Osteoblast (primary cell): ENCODE measurements at places on chromosomes 7 and 10. TPM values are rescaled to one million over a fixed set of nuclear protein-coding genes. Genes with fewer than 3 reads are reported as not detected.

The SLC39A12 gene
- total RNA-seq, result not detected in 2 replicates

DNA sequence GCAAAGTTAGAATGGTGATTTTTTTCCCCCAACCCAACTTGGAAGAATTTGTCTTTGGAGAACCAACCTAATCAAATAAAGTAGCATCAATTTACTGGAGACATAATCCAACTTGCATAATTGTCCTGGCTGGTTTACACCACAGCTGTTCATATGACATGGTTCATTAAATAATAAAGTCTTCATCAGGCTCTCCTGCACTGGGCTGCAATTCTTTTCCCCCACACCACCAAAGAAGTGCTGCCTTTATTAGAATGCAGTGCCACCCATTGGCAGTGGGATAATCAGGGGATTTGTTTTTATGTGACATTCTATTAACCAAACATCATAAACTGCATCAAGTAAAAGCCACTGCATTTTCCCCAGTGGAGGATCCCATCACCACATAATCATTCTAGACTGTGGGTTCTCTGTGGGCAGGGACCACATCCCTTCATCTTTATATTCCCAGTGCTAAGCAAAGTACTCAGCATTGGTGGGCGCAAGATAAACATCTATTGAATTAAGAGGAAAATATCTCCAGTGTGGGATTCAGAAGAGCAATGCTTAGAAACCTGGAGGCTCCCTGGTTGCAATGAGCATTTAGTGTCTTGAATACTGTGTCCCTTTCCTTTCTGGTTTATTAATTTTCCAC lies 322.0 kb downstream of the KCNMA1 start:
- H3K27me3 ChIP-seq, result no peaks in the 10 kb centered on the region
- H3K4me3 ChIP-seq, result no peak overlapping the region
- peaks cover 5% of the 10 kb centered on the region for H3K4me1 ChIP-seq

The KCNH2 gene
- not detected in 2 replicates for total RNA-seq

The ZNF277 gene
- total RNA-seq, result 58.6 and 69.8 TPM in 2 replicates

DNA sequence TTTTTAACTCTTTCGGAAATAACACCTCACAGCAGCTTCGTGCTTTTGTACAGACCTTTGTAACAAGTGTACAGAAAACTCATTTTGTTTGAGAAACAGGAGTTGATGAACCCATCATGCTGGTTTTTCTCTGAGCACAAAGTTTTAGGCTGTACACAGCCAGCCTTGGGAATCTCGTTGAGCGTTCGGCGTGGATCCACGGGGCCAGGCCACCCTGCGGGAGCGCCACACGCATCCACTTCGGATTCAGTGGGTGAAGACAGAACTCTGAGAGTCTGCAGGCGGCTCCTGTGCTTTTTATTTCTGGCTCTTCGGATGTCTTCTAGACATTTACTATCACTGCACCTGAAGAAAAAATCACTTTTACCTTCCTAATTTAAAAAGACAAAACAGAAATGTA lies 131.2 kb downstream of the SMURF1 start:
- H3K27me3 ChIP-seq, result no peaks in the 10 kb centered on the region
- H3K27ac ChIP-seq, result no peak overlapping the region
- H3K36me3 ChIP-seq, result peaks cover 72% of the 10 kb centered on the region
- peak; percentile 70 for DNase-seq
- no peak overlapping the region for H3K4me3 ChIP-seq
- no peaks in the 10 kb centered on the region for H3K4me1 ChIP-seq

The FAM25C gene
- not detected in 2 replicates for total RNA-seq

- no peaks in the 10 kb centered on the region for H3K27me3 ChIP-seq
- DNase-seq, result no peak
- peaks cover 48% of the 10 kb centered on the region for H3K4me1 ChIP-seq
Measured at GRCh38 chr7:14834883-14835282, 67.7 kb downstream of the DGKB start.

DNA sequence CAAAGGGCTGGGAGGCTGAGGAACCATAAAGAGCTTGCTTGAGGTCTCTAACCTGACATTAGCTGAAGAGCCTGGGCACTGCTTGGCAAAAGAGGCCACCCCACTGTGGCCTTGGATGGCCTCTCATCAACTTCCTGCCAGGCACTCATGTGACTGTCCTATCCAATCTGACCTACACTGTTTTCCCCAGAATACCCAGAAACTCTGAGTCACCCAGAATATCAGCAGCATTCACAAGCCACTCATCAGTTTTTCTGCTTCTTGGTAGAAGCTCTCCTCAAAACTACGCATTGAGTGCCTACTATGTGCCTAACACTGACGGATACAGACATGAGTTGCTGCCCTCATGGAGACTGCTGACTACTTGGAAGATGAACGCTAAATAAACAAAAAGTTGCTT lies 4.1 kb upstream of the NT5C2 start:
- no peak overlapping the region for H3K4me3 ChIP-seq
- no peaks in the 10 kb centered on the region for H3K36me3 ChIP-seq
- H3K27ac ChIP-seq, result peak overlapping the region; percentile 73
- peak; percentile 91 for DNase-seq

The FOXI2 gene
- not detected in 2 replicates for total RNA-seq

The SPDYE8 gene
- total RNA-seq, result not detected in 2 replicates

The MYL10 gene
- not detected in 2 replicates for total RNA-seq

GRCh38 chr10:79123547-79123963 lies 54.8 kb downstream of the ZMIZ1 start:
- no peak for DNase-seq
- peaks cover 24% of the 10 kb centered on the region for H3K4me1 ChIP-seq
- no peaks in the 10 kb centered on the region for H3K27me3 ChIP-seq
- H3K4me3 ChIP-seq, result no peak overlapping the region

DNA sequence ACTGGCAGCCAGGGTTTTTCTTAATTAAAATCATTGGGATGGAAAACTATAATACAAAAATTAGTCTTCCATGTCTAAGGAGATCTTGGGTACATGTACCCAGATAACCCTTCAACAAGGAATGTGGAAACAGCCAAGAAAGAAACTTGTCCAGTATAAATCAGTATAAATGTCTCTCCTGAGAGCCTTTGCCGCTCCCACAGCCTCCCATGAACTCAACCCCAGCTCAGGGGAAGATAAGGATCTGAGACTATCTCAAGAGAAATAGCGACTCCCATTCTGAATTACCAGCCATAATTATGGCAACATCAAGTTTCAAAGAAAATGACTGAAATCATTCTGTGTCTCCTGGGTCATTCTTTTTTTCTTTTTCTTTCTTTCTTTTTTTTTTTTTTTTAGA lies 32.6 kb upstream of the AFAP1L2 start:
- H3K27ac ChIP-seq, result no peak overlapping the region
- no peaks in the 10 kb centered on the region for H3K27me3 ChIP-seq
- H3K4me3 ChIP-seq, result no peak overlapping the region
- no peaks in the 10 kb centered on the region for H3K36me3 ChIP-seq

DNA sequence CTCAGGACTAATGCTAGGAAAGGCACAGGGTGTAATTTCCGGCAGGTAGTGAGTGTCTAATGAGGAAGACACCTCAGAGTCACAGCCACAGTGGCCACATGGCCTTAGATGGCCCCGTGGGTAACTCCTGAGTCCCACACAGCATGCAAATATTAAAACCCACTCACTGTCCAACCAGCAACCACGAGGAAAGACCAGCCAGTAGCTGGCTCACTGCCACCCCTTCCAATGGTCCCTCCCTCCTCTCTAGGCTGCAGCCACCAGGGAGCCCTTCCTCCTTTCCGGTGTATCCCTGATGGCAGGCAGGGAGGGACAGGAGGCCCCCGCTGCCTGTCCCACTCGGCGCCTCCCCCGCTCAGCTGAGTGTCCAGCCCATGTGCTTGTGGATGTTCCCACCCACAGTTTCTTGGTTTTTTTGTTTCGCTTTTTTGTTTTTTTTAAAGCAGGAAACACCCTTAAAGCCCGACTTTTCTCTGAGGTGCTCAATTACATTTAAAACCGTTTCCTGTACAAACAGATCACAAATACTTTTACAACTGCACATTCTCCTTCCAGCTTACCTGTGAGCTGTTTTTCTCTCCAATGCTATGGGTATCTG lies 9.2 kb downstream of the BNIP3 start:
- peaks cover 30% of the 10 kb centered on the region for H3K36me3 ChIP-seq
- H3K4me1 ChIP-seq, result peaks cover 10% of the 10 kb centered on the region
- peak overlapping the region; percentile 42 for H3K4me3 ChIP-seq
- peak; percentile 92 for DNase-seq
- no peak overlapping the region for H3K27ac ChIP-seq

DNA sequence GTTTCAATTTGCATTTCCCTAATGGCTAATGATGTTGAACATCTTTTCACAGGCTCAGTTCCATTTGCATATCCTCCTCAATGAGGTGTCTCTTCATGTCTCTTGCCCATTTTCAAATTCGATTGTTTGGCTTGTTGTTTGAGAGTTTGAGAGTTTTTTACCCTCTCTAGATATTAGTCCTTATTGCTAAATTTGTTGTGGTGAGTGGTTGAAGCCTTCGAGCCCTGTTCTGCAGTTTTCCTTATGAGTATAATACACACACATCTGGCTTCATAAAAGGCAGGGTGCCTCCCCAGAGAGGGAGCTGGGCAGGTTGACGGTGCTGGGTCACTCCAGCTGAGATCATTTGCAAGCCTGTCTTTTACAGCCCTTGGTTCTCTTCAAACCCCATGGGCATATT lies 65.1 kb downstream of the RGS10 start:
- H3K4me1 ChIP-seq, result no peaks in the 10 kb centered on the region
- H3K27ac ChIP-seq, result no peak overlapping the region
- DNase-seq, result peak; percentile 3

The AKR1C4 gene
- total RNA-seq, result not detected in 2 replicates

- peak overlapping the region; percentile 84 for H3K4me3 ChIP-seq
- peaks cover 31% of the 10 kb centered on the region for H3K4me1 ChIP-seq
- peak overlapping the region; percentile 99 for H3K27ac ChIP-seq
- DNase-seq, result no peak
Measured at GRCh38 chr10:31030800-31031199, 865 bp downstream of the ZNF438 start.

The AHCYL2 gene
- 10.1 and 11.2 TPM in 2 replicates for total RNA-seq

The BTBD16 gene
- not detected in 2 replicates for total RNA-seq

The TEX36 gene
- not detected in 2 replicates for total RNA-seq

- no peak overlapping the region for H3K4me3 ChIP-seq
- no peaks in the 10 kb centered on the region for H3K4me1 ChIP-seq
- DNase-seq, result no peak
- H3K27ac ChIP-seq, result no peak overlapping the region
- no peaks in the 10 kb centered on the region for H3K27me3 ChIP-seq
Measured at GRCh38 chr10:6385665-6386064, 182.9 kb downstream of the PFKFB3 start.

DNA sequence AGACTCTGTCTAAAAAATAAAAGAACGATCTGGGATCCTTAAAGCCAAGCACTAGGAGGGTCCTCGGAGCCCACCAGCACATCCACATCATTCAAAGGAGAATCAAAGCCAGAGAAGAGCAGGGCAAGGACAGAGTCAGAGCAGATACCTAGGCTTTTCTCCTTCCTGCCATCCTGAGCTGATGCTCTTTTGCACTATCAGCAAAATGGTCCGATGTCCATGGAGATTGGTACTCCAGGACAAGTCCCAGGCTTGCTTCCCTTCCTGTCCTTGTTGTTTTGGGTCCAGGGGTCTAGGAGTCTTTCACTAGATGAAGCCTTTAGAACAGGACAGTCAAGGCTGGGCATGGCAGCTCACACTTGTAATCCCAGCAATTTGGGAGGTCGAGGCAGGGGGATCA lies 58.0 kb upstream of the ELN start:
- H3K27ac ChIP-seq, result no peak overlapping the region
- H3K4me3 ChIP-seq, result no peak overlapping the region
- no peaks in the 10 kb centered on the region for H3K27me3 ChIP-seq
- DNase-seq, result peak; percentile 1
- H3K36me3 ChIP-seq, result no peaks in the 10 kb centered on the region

- no peak overlapping the region for H3K27ac ChIP-seq
- peaks cover 25% of the 10 kb centered on the region for H3K27me3 ChIP-seq
- no peaks in the 10 kb centered on the region for H3K36me3 ChIP-seq
- DNase-seq, result no peak
- H3K4me1 ChIP-seq, result no peaks in the 10 kb centered on the region
Measured at GRCh38 chr10:110636932-110637557, 7.1 kb upstream of the RBM20 start.

GRCh38 chr10:14953424-14954000 lies 384 bp downstream of the DCLRE1C start:
- H3K27me3 ChIP-seq, result no peaks in the 10 kb centered on the region
- peak overlapping the region; percentile 84 for H3K27ac ChIP-seq
- H3K36me3 ChIP-seq, result no peaks in the 10 kb centered on the region
- H3K4me1 ChIP-seq, result peaks cover 18% of the 10 kb centered on the region
- H3K4me3 ChIP-seq, result peak overlapping the region; percentile 97
- peak; percentile 91 for DNase-seq

GRCh38 chr10:75145590-75145989 lies 34.1 kb downstream of the SAMD8 start:
- no peak overlapping the region for H3K27ac ChIP-seq
- no peak overlapping the region for H3K4me3 ChIP-seq
- H3K27me3 ChIP-seq, result no peaks in the 10 kb centered on the region
- H3K4me1 ChIP-seq, result peaks cover 22% of the 10 kb centered on the region
- DNase-seq, result no peak

The TBX20 gene
- not detected in 2 replicates for total RNA-seq

DNA sequence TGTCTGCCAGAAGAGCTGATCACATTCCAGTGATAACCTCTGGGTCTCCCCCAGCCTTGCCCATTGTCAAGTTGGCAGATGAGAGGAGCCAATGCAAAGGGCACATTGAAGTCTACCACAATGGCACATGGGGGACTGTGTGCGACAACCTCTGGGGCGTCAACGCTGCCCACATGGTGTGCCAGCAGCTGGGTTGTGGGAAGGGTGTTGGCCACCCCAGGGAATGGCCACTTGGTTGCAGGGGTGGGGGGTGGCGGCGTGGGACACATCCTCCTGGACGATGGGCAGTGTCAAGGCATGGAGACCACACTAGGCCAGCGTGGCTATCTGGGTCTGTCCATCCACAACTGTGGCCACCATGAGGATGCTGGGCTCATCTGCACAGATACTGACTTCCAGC lies 43.4 kb downstream of the CUZD1 start:
- no peaks in the 10 kb centered on the region for H3K27me3 ChIP-seq
- H3K4me1 ChIP-seq, result no peaks in the 10 kb centered on the region
- H3K27ac ChIP-seq, result no peak overlapping the region
- no peaks in the 10 kb centered on the region for H3K36me3 ChIP-seq

DNA sequence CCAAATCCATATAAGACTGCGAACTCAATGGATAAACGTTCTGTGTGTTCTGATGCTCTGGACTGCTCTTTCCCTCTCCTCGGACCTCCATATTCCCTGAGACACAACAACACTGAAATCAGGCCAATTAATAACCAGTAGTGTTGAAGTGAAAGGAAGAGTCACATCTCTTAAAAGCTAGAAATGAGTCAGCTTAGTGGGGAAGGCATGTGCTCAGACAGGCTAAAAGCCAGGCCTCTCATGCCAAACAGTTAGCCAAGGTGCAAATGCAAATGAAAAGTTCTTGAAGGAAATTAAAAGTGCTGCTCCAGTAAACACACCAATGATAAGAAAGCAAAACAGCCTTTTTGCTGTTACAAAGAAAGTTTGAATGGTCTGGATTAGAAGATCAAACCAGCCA lies 29.3 kb downstream of the TNS3 start:
- H3K27me3 ChIP-seq, result no peaks in the 10 kb centered on the region
- H3K4me3 ChIP-seq, result no peak overlapping the region
- peak overlapping the region; percentile 37 for H3K27ac ChIP-seq
- H3K4me1 ChIP-seq, result peaks cover 42% of the 10 kb centered on the region
- DNase-seq, result peak; percentile 91
- H3K36me3 ChIP-seq, result no peaks in the 10 kb centered on the region

- no peaks in the 10 kb centered on the region for H3K27me3 ChIP-seq
- DNase-seq, result no peak
- no peak overlapping the region for H3K27ac ChIP-seq
- H3K36me3 ChIP-seq, result no peaks in the 10 kb centered on the region
- peaks cover 12% of the 10 kb centered on the region for H3K4me1 ChIP-seq
Measured at GRCh38 chr7:100513212-100513810, 25.7 kb upstream of the AGFG2 start.

- H3K4me3 ChIP-seq, result no peak overlapping the region
- no peaks in the 10 kb centered on the region for H3K36me3 ChIP-seq
- no peak overlapping the region for H3K27ac ChIP-seq
- no peak for DNase-seq
Measured at GRCh38 chr7:146655928-146656797, 539.6 kb downstream of the CNTNAP2 start.
